GM12865 (cell line): ENCODE measurements at places on chromosomes 6 and 20.

GRCh38 chr20:15399781-15400180, 1062.4 kb upstream of the FLRT3 start:
- no peak for DNase-seq

GRCh38 chr6:16472349-16473069, 234.1 kb downstream of the GMPR start:
- DNase-seq: peak; percentile 46

DNA sequence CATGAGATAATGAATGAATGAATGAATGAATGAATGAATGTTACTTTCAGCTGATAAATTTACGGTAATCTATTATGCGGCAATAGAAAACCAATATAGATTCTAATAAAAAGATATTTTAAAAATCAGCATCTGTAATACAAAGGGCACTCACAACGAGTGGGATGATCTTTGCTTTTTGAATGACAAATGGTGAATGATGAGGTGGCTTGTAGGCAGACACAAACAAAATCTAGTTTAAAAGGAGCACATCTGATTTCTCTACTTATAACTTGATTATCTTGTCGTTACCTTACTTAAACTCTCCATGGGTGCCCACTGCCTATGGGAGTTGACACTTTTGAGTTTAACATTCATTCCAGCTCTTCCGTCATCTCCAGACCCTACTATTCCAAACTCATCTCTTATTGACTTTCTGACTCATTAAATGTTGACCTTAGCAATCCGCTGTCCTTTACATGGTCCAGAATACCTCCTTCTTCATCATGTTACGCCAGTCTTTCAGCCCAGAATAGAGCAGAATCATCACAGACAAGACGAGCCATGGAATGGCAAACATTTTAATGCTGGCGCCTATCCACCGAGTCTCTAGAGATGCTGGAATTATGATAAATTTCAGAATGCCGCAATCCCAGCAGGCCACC, 41.3 kb downstream of the NHLRC1 start:
- no peak for DNase-seq

DNA sequence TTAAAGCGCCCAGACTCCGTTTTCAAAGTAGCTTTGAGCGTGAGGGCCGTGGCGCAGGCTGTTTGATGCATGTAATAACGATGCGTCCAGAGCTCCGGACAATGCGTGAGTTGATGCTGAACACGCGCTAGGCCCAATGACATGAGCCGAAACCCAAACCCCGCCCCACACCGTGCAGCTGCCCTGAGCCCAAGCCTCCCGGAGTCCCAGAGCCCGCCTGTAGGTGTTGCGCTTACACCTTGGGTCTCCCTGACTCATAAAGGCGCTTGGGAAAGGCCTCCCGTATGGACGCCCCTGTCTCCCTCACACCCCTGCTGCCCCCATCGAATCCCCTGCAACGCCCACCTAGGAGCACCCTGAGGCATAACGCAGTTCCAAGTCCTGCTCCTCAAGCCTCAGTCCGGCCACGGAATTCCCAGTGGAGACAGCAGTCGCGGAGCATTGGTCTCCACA, 87.6 kb downstream of the ERMARD start:
- DNase-seq: no peak

DNA sequence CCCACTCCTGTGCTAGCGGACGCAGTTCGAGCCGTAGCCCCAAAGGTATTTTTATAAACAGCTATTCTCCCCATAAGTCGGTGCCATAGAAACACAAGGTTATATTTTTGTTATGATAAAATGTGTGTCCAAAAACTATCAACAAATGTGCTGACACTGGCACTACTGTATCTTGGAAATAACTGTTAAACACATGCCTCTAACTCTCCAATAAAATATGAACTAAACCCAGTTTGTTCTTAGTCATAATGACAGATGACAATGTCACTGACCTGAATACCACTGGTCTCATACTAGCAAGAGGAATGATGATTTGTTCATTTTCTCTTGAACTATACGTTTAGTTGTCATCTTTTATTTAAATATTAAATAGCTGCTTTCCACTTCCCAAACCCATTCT, 51.4 kb upstream of the NUP153 start:
- no peak for DNase-seq

- no peak for DNase-seq
These were observed 14.0 kb downstream of the APMAP start for GRCh38 chr20:24978513-24978912.

DNA sequence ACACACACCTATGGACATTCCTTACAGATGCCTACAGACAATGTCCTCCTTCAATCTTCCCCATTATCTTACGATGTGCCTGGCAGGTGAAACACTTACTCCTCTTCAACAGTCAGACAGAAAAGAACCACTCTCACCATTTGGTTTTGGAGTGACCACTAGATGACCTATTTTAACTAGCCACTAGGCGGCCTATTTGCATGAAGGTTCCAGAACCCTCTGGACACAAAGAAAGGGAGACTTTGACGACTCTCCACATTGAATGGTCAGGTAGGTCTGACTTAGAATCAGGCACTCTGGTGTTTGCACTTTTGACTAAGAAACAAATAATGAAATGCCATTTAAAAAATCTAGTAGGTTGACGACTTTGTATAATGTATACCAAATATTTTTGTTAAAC, 42.0 kb downstream of the PNLDC1 start:
- peak; percentile 26 for DNase-seq

DNA sequence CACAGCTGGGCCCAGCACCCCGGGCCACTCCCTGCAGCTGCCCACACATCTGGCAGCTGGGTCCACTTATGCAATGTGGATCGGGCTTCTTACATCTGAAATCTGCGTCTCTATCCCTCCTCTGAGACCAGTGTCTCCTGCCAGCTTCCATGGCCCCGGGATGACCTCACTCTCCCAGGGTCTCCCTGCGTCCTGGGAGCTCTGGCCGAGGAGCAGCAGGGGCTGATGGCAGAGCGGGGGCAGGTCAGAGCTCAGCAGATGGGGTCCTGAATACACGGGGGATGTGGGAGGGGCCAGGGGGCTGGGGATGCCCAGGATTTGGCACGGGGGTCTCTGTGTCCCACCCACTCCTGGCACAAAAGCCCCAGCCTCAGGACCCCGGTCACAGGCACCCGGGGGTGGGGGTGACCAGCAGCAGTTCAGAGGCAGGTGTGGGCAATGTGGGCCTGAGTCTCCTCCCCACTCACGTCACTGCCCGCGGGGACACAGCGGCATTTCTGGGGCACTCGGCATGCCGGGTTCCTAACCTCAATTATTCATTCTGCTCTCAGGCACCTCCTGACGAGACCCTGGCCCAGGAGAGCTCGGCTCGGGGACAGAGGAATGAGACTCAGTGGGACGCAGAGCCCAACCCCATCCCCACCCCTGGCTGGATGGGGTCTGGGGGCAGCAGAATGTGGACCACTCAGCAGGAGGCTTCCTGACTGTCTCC, 16.4 kb downstream of the CHRNA4 start:
- DNase-seq: no peak
